ENCODE measurements at places on chromosomes 11 and 22.
A peak's percentile ranks its signal among the peaks of the same experiment; 100 is the strongest.

GRCh38 chr22:37499789-37500540 lies 13.8 kb upstream of the MFNG start:
- DNase-seq, result no peak

DNA sequence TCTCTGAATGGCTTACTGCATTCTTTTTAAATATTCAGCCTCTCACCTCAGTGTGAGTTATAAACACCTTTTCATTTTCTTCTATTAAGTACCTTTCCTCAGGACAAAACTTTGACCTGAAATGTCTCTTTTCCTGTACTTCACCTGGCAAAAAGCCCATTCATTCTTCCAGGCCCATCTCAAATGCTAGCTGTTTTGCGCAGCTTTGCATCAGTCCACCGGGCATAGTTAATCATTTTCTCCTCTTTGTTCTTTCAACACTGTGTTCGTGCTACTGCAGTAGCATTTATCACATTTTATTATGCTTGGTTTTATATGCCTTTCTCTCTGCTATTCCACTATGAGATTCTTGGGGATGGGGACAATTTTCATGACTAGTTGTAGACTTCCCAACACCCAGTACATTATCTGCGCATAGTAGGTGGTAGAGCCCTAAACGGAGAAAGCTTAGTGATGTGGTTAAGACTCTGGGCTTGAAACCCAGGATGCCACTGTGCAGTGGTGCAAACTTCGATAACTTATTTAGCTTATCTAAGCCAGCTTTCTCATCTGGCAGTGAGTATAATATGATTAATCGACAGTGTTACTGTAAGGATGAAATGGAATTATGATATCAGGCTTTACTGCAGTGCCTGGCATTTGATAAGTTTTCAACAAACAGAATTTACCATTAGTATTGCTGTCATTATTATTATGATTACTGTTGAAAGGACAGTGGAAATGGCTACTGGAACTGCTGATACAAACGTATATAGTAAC lies 695.7 kb downstream of the NELL1 start:
- DNase-seq, result no peak

- peak; percentile 53 for DNase-seq
Observed at GRCh38 chr22:26432619-26433311, 3.7 kb downstream of the ASPHD2 start.

DNA sequence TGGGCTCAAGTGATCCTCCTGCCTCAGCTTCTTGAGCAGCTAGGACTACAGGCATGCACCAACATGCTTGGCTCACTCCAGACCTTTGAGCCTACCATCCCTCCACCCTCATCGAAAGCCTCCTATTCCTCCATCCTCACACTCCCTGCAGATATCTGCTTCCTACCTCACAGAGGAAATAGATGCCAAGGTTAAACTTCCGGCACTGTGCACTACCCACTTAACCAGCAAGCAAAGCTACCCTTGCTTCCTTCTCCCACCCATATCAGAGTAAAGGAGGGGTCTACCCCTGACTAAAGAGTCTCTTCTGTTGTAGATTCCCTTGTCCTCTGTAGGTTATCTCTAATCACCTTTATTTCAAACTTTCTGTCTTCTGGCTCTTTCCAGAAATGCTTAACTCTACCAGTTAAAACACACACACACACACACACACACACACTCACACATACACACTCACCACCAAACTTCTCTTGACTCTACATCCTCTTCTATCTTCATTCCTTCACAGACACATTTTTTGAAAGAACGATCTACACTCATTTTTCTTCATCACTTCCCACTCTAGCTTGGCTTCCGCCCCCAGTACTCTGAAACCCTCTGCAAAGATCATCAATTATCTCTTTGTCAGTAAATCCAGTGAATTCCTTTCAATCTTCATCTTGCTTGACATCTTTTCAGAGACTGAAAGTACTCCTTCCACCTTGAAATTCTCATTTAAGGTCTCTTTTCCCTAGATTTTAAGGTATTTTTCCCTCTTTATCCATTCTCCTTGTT lies 10.9 kb upstream of the SIK2 start:
- DNase-seq, result no peak

- no peak for DNase-seq
Observed at GRCh38 chr11:13644997-13645687, 23.3 kb upstream of the FAR1 start.

- DNase-seq, result no peak
Observed at GRCh38 chr11:66547662-66548009, 933 bp downstream of the ACTN3 start.

GRCh38 chr11:97454988-97455387 lies 1065.2 kb downstream of the JRKL start:
- DNase-seq, result no peak

GRCh38 chr11:113967361-113967760 lies 7.5 kb upstream of the HTR3A start:
- DNase-seq, result no peak

GRCh38 chr11:123487157-123487744 lies 57.2 kb downstream of the GRAMD1B start:
- no peak for DNase-seq

DNA sequence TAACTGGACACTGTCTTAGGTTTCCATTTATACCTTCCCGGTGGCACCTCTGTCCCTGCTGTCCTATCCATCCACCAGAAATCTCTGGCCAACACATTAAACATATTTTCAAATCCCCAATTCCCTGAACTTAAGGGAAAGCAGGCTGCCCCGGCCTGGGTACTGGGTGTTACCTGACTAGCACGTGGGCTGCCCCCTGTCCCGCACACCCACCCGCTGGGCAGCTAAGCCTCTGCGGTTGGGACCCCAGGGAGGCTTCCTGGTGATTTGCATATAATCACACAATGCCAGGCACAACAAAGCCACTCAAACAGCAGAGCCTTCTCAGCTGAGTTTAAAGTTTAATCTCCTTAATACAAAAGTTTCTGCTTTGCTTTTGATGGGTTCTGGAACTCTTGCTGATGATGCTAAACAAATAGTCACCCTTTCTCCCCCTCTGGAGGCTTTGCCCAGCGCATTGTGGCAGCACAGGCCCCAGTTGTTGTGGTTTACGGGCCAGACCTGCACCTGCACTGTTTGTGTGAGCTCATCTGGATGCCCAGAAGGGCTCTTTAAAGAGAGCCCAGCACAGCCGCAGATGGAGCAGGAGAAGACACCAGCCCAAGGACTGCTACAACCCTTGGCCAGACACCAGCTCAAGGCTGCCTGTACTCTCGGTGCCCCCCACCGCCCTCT lies 59.9 kb upstream of the POU2AF1 start:
- no peak for DNase-seq

DNA sequence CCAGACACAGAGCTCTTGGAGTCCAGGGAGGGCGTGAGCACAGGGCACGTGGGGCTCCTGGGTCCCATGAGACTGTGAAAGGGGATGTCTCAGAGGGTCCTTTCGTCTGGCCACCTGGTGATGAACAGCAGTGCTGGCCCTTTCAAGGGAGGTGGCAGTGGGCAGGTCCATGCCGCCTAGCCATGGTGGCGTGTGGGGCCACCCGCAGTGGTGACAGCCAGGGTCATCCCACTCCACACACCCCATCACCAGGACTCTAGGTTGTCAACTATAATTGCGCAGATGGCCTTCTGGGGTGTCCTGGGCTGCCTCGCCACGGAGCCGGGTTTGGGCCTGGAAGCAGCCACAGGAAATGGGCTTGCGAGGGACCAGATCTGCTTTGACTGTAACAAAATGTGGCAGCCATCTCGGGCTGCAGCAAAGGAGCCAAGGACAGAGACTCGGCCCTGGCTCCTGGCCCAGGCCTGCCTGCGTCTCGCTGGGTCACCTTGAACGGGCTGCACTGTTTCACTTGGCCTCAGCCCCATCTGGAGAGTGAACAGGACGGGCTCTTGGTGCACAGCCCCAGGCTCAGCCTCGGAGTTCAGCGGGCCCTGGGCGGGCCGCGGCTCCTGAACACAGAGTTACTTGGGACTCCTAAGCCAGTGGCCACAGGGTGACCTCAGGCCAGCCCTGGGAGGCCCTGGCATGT lies 1350.5 kb downstream of the BRD1 start:
- no peak for DNase-seq

GRCh38 chr11:70782401-70782913 lies 384.1 kb downstream of the CTTN start:
- DNase-seq, result no peak

DNA sequence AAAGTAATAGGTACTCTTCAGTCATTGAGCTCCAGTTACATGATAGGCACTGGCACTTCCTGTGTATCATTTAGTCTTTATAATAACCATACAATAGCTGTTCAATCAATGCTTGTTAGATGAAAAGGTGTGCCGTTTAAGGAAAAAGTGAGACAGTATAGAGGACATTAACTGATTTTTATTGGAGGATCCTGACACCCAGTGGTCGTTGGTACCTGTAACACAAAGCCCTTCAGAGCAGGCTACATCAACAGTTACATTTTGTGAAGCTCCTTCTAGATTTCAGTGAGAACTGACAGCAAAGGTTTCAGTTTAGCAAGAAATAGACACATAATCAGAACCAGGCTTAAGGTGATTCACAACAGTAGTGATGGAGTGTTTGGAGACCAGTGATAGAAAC lies 44.2 kb downstream of the CCDC81 start:
- DNase-seq, result no peak

DNA sequence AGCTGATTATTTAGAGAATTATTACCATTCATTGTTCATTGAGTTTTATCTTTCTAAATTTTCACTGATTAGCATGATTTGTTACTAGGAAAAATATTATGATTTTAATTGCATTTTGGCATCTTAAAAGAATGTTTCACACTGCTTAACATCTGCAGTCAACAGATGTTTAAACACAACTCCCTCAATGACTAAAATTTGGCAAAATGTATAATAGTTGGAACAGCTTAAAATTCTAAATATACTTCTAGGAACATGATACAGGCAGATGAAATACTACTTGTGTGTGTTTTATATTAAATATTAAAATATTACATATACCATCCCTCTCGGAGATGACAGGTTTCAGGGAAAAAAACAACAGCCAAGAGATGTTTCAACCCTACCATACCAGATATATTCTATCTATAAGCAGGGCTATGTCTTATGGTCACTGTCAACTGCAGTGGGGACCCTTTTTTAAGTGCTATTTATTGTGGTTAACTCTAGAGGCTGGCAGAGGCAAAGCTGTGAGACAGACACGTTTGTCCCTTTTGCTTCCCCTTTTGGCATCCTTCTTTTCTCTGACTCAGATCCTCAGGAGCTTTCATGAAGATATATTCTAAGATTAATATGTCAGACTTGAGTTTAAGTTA lies 81.9 kb downstream of the BDNF start:
- DNase-seq, result no peak

DNA sequence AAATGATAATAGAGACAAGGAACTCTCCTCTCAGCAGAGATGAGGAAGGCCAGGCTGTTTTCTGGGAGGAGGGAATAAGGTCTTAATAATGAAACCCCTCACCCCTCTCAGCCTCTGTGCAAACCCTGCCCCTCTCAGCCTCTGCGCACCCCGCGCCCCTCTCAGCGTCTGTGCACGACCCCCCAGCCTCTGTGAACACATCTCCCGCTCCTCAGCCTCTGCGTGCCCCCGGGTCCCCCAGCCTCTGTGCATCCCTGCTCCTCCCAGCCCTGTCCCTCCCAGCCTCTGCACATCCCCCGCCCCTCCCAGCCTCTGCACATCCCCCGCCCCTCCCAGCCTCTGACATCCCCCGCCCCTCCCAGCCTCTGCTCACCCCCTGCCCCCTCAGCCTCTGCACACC lies 837.8 kb downstream of the TBC1D22A start:
- DNase-seq, result no peak

- no peak for DNase-seq
Observed at GRCh38 chr11:58928107-58928499, 11.2 kb upstream of the GLYATL1 start.

DNA sequence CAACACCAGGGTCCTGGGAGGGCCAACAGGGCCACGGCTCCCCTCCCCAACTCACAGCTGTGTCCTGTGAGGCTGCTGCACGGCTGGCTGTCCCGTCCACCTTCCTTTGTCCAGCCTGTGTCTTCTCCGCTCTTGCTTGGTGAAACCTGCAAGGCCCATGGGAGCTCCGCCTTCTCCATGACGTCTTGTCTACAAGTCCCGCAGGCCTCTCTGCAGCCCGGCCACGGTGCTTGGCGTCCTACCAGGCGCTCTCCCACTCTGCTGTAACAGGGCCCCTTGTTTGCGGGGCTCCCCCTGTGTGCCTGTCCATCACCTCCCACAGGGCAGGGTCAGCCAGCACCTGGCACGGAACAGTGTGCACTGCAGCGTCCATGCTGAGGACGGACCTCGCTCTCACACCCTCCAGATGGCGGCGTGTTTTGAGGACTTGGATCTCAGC lies 866.8 kb downstream of the TBC1D22A start:
- no peak for DNase-seq

- no peak for DNase-seq
Observed at GRCh38 chr11:112343368-112344039, 82.8 kb upstream of the PLET1 start.

DNA sequence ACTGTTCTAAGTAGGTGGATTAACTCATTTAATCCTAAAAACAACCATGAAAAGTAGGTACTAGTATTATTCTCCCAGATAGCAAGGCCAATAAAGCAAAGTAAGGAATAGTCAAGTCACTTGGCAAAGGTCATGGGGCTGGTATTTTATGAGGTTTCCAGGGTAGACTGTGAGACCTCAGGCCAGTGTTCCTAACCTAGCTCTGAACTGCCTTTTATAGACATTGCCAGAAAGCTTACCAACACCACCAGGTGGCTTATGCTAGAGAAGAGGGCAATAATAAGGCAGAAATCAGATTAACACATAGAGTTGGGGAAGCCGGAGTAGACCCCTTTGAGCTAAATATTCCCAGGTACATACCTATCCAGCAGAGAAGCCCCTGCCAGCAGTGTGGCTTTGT lies 490.9 kb upstream of the TENM4 start:
- DNase-seq, result no peak

GRCh38 chr11:104546501-104546900 lies 351.8 kb downstream of the CASP12 start:
- no peak for DNase-seq

DNA sequence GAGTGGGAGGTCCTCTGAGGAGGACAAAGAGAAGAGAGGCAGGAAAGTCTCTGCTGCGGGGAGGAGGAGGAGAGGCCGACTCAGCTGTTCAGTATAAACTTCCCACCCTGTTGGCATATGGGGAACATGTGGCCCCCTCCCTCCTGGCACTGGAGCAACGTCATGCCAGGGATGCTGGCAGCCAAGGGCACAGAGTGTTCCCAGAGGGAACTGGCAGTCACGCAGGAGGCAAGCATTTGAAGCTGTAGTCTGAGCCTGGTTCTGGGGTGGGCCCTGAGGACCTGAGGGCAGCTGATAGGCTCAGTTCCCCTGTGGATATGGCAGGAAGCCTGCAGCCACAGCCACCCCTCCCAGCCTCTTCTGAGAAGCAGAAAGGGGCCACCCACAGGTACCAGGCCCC lies 67.1 kb upstream of the TSPAN18 start:
- no peak for DNase-seq
